Fibroblast of skin of right quadriceps (primary cell): ENCODE measurements at places on chromosomes 12 and 14.

DNA sequence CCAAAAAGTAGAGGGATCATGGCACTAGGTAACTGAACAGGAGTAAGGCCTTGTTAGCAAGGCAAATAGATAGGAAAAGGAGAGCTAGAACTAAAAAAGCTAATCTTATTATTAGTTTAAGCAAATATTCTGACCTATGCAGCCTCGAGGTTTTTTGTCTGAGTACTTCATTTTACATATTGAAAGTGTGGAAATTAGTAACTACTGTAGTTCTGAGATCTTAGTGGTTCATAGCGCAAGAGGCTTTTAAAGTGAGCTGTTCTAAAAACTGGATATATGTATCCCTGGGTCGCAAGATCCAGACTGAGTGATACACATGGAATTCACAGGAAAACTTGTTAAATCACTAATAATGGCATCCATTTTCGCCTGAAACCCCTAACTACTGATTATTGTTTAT lies 411.0 kb upstream of the SOX5 start:
- DNase-seq, result no peak

DNA sequence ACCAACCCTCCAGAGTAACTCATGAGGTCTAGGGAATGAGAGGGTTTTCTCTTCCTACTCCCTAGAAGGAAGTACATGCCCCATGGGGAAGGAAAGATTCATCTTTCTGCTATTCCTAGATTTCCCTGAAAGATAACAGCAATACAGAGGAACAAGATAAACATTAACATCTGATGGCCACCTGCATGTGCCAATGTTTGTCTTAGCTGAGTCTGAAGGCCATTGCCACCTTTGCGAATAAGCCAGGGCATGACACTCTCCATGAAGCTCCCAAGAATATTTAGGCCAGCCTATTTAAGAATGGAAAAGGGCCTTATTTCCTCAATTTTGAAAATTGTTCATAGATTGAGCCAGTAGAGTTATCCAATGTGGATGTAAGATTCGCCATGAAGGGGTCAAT lies 26.0 kb downstream of the IGF1 start:
- no peak for DNase-seq

GRCh38 chr14:72454388-72455160 lies 439.3 kb downstream of the DPF3 start:
- no peak for DNase-seq

DNA sequence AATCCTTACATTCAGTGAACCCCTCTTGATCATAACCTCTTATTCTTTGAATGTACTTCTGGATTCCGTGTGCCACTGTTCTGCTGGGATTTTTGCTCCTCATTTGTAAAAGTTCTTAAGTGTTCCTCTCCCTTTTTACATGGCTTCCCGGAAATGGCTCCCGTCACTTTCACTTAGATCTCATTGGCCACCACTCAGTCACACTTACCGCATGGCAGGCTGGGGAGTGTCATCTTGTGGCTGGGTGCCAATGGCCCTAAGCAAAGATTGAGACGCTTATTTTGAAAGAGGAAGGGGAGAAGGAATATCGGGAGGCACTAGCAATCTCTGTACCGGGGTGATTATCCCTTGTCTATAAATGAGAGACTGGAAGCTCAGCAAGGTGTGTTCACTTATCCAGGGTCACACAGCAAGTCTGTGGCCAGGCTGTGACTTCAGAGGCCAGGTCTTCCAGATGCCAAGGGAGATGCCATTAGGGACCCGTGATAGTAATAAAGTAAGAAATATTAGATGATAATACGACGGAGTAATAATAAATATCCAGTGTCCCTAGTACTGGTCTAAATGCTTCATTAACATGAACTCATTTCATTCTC lies 68.8 kb downstream of the RNFT2 start:
- DNase-seq, result no peak

DNA sequence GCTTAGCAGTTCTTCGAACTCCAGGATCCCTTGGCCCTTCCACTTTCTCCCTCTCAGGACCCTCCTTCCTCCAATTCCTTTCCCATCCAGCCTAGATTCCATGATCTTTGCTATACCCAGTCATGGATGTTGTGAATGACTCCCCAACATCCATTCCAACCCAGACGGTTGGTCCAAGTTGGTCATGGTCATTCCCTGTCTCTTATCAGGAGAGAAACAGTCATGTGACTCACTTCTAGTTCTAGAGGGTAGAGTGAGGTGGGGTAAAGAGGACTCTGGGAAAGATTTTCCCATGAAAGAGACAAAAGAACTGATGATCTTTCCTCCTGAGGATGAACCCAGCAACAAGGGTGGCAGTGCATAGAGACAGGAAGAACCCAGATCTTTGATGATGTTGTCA lies 9.2 kb upstream of the P2RX7 start:
- no peak for DNase-seq

DNA sequence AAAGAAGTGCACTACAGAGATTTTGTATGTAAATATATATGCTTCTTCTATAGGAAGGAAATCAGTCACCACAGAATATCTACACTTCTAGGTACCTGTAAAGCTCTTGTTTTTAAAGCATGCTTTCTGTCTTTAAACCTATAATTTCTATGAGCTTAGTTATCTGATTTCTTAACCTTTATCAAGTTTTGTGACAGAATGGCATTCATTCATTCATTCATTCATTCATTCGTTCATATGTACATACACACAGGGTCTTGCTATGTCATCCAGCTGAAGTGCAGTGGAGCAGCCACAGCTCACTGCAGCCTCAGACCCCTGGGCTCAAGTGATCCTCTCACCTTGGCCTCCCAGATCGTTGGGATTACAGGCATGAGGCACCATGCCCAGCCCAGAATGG lies 16.1 kb downstream of the PPHLN1 start:
- DNase-seq, result no peak

GRCh38 chr14:60951776-60952435 lies 29.0 kb downstream of the TRMT5 start:
- DNase-seq, result no peak

GRCh38 chr12:27627123-27627852 lies 69.0 kb upstream of the REP15 start:
- peak; percentile 80 for DNase-seq

- DNase-seq, result no peak
Measured at GRCh38 chr12:28776913-28777422, 372.1 kb upstream of the FAR2 start.

DNA sequence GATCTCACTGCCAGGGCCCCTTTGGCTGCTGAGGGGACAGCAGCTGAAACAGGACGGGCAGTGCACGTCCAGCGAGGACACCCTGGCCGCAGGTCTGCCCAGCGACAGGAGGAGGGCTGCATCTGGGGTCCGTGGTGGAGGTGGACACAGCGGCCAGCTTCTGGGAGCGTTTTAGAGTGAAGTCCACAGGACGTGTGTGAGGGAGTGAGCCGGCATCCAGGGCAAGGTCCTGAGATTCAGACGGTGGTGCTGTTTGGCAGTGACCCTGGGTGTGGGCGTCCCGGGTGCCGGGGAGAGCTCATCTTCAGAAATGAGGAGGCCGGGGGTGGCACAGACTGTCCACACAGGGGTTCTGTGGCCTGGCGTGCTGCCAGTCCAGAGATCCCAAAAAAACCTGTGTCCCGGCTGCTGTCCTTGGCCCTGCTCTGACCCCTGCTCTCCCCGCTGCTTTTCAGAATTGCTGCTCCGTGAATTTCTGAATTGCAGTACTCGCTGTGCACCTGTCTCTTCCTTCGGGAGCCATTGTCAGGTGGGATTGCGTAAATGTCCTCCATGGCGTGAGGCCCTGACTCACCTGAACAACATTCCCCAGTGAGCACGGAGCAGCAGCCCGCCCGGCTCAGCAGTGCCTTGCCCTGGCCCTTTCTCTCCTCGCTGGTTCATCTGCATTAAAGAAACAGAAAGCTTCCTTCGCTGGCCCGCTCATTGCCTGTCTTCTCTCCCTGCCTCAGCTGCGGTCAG lies 183.5 kb upstream of the C14orf180 start:
- no peak for DNase-seq

DNA sequence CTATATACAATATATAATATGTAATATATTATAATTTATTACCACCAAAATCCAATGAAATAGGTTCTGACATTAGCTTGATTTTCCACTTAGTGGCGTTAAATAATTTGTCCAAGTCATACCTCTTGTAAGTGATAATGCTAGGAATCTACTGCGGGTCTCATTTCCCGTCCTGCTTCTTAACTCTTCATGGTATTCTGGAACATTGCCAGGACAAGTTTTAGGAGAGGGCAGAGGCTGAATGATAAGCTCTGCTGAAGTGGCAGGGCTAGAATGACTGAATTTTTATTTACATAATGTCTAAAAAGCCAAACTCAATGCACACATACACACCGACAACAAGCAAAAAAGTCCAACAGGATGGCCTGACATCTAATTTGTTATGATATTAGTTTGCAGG lies 70.4 kb upstream of the PTPRQ start:
- no peak for DNase-seq

GRCh38 chr14:77142005-77142800 lies 612 bp upstream of the ZDHHC22 start:
- DNase-seq, result no peak

- no peak for DNase-seq
Measured at GRCh38 chr14:50862036-50862570, 9.8 kb upstream of the ABHD12B start.

GRCh38 chr12:48279601-48280000 lies 71.1 kb downstream of the ZNF641 start:
- no peak for DNase-seq

- DNase-seq, result peak; percentile 97
Measured at GRCh38 chr14:34665785-34666435, 36.0 kb upstream of the SNX6 start.

DNA sequence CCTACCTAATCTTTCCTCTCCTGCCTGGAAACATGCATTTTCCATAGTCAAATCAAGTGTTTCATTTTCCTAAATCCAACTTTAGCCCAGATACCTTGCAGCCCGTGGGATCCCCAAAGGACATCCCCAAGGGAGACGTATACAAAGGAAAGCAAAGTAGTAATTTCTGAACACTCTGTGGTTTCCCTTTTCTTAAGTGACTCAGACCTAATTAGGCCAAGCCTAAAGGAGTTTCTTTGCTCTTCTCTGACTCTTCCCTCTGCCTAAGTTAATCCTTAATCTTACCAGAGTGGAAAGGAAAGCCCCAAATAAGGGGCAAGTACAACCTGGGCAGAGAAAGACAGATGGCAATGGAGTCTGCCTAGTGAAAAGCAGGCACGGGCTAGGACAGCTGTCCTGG lies 250.3 kb downstream of the SPTSSA start:
- peak; percentile 9 for DNase-seq

DNA sequence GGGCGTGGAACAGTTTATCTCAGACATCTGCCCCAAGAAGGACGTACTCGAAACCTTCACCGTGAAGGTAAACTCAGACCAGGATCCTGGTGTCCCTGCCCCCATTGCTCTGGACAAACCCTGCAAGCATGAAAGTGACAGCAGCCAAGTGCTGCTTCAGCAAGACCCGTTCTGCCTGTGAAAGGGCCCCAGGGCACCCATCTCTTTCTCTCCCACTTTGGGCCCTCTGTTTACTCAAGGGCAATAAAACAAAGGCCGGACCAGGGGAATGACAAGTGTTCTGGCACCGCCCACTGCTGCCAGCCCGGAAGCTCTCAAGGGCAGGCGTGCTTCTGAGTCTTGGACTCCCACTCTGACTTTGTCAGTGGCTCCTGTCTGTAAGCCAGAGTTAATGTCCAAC lies 35.3 kb downstream of the CD9 start:
- DNase-seq, result no peak

DNA sequence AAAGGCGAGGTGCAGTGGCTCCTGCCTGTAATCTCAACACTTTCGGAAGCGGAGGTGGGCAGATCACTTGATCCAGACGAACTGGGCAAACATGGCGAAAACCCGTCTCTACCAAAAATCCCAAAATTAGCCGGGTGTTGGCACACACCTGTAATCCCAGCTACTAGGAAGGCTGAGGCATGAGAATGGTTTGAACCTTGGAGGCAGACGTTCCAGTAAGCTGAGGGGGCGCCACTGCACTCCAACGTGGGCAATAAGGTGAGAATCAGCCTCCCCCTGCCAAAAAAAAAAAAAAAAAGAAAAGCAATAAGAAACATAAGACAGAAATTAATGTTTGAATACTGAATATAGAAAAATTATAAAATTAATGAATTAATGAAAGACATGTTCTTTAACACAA lies 928.7 kb downstream of the LRFN5 start:
- no peak for DNase-seq

DNA sequence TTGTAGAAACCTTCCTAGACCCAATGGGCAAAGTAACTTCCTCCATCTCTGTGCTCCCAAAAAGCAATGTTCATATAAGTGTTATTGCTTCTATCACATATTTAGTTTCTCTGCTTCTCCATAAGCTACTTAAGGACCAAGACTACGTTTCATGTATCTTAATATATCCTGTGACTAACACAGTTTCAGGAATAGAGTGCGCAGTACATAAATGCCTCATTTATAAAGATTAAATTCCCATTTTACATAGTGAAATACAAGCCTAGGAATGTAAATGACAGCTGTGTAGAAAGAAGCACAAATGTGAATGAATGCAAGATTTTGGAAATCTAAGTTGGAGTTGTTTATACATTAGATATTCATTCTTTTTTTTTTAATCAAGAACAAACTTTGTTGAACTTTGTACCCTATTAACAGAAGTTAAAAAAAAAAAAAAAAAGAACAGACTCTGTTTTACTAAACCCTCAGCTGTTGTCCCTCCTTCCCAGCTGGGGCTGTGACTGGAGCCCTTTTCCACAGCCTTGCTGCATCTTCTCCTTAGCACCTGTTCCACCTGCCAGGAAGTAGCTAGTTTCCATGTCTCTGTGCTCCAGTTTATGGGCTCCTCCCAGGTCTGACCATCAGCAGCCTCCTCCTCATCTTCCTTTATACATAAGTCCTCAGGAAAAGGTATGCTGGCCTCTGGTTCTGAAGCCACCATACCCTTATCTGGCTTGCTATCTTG lies 7.0 kb upstream of the METTL17 start:
- DNase-seq, result no peak

DNA sequence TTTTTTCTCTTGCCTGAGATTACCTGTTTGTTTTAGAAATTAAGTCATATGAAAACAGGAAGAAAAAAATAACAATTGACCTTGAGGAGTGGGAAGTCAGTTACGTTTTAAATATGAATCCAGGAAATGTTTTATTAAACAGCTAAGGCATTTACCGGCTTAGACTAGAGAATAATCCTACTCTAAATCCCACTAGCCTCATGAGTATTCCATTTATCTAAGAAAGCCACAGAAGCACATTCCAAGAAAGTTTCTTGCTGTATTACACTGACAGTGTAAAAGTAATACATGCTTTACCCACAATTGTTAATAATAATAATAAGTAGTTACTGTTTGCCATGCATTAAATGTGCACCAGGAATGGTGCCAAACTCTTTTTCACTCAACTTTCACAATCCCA lies 90.9 kb downstream of the BMP4 start:
- peak; percentile 12 for DNase-seq
